ENCODE measurements at places on chromosomes 16 and 17.

- peak; percentile 90 for DNase-seq
These were observed 1.1 kb downstream of the ANKRD11 start for GRCh38 chr16:89489040-89489897.

DNA sequence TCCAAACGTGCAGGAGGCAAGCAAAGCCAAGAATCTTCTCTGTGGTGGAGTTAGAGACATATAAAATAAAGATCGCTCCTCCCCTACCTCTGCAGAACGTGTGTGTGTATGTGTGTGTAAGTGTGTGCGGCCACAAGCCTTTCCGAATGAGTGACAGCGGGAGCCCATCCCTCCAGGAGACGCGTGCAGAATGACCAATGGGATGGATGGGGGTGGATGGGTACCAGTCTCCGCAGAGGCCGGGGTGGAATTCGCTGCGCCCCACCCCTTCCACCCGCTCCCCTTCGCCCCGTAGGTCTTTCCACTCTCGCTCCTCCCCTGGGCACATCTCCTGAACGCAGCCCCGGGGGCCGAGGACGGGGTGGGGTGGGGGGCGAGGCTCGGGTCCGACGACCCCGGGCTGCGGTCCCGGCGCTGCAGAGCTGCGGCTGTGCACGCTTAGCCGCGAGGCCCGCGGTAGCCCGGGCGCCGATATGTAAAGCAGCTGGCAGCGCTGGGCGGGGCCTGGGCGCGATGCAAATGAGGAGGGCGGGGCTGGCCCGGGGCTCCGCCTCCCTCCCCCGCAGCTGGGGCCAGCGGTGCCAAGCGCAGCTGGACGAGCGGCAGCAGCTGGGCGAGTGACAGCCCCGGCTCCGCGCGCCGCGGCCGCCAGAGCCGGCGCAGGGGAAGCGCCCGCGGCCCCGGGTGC is at the start of gene PRKCB:
Gene PRKCB, plus strand, starts transcription at position 594 of the 688 bp plus-strand sequence.
- peak; percentile 97 for DNase-seq

- no peak for DNase-seq
These were observed 2.4 kb downstream of the RUNDC3A start for GRCh38 chr17:44310609-44311376.

DNA sequence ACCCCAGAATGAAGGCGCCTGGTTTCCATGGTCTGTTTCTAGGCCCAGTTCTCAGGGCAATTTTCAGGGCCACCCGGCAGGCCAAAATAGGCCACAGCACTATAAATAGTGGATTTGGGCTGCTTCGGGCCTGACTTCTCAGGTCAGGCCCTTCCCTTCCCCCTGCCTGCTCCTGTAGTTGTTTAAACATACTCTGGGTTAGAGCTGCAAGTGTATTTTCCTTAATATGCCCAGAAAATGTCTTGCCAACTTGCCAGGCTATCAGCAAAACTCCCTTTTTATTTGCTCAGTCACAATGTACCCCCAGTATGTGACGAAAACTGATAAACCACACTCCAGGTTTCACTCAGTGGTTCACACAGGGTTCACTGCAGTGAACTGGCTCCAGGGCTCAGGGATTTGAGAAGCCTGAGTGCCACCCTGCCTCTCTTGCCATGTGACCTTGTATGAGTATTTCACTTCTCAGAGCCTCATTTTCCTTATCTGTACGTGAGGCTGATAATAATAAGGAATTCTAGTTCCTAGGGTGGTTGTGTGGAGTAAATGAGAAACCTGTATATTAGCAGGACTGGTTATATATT is 76.5 kb downstream of the GPRC5B start:
- no peak for DNase-seq

- no peak for DNase-seq
These were observed at the start of gene LDHD for GRCh38 chr16:75116081-75116910. TSS of gene LDHD (minus strand) at chr16:75116780. CDS start at chr16:75116720, 60 bp downstream.

- peak; percentile 73 for DNase-seq
These were observed 44.0 kb downstream of the SREBF1 start for GRCh38 chr17:17792551-17793377.

DNA sequence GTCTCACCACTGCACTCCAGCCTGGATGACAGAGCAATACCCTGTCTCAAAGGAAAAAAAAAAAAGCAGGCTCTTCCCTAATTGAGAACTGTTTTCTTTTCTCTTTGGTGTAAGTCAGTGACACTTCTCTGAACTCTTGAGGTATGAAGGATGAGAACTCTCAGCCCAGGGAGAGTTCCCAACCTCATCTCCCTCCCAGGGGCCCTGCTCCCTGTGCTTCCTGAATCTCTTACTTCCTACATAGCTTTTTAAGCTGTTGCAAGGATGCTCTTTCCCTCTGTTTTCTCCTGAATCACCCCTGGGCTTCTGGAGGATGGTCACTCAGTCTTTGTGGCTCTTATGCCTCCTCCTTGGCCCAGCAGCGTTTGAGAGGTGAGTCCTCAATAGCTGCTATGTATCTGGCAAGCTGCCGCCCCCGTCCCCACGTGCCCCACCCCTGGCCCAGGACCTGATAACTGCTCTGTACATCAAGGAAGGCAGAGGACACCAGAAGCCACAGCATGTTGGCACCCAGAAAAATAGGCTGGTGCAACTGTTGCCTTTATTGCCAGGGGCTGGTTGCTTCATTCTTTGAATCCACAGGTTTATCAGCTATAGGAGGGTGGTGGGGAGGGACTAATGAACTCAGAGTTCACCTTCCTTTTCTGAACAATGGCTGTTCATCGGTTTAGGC is 24.0 kb downstream of the IGF2BP1 start:
- DNase-seq, result no peak

GRCh38 chr17:81999587-81999975 is 22.2 kb downstream of the ASPSCR1 start:
- no peak for DNase-seq

- no peak for DNase-seq
These were observed 832 bp upstream of the SRRM2 start for GRCh38 chr16:2751577-2752034.

- no peak for DNase-seq
These were observed 125.2 kb downstream of the C16orf78 start for GRCh38 chr16:49498666-49499413.

GRCh38 chr17:46894476-46895151 is 28.3 kb upstream of the GOSR2 start:
- DNase-seq, result no peak

GRCh38 chr17:58277107-58277801 is 3.5 kb downstream of the MPO start:
- DNase-seq, result peak; percentile 43

DNA sequence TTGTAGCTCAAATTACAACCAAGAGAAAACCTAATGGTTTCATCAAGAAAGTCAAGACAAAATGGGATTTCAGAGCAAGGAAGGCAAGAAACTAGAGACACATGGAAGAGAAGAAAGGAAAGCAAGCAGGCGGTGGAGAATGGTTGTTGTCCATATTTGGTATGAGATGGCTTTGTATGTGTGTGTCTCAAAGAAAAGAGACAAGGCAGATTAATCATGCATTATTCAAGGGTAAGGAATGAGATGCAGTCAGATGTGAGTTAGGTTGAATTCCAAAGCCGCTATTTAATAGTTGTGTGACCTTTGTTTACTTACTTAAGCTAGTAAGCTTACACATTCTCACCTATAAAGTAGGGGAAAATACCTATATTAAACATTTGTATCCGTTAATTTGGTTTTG is 1029.6 kb downstream of the CDH11 start:
- no peak for DNase-seq

DNA sequence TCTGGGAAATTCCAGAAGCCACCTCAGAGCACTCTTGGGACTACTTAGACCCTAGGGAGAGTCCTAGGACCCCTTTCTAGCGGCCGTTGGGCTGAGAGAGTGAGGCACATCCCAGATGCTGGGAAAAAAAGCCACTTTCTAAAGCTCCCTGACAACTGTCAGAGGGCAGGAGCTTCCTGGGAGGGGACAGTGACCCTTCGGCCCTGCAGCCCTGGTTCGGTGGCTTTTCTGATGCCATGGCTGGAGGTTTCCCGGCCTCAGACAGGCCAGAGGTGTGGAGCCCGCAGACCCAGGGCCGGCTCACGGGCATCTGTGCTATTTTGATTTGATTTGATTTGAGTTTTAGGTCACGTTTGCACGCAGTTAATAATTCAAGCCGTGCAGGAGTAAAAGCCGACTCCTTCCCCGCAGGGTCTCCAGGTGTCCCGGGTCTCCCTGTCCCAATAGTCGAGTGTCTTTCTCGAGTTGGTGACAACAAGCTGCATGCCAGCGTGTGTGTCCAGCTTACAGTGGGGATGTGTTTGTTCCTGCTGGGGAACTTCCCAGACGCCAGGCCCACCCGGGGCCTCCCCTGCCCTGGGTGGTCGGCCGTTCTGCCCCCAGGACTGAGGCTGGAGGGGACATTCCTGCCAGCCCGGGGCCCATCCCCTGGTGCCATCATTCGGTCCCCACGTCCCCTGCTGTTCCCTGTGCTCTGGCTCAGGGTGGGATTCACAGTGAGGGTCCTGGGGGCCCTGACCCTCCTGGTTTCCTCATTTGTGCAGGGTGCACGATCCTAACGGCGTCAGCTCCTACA is 1.0 kb upstream of the CBFA2T3 start:
- DNase-seq, result no peak

DNA sequence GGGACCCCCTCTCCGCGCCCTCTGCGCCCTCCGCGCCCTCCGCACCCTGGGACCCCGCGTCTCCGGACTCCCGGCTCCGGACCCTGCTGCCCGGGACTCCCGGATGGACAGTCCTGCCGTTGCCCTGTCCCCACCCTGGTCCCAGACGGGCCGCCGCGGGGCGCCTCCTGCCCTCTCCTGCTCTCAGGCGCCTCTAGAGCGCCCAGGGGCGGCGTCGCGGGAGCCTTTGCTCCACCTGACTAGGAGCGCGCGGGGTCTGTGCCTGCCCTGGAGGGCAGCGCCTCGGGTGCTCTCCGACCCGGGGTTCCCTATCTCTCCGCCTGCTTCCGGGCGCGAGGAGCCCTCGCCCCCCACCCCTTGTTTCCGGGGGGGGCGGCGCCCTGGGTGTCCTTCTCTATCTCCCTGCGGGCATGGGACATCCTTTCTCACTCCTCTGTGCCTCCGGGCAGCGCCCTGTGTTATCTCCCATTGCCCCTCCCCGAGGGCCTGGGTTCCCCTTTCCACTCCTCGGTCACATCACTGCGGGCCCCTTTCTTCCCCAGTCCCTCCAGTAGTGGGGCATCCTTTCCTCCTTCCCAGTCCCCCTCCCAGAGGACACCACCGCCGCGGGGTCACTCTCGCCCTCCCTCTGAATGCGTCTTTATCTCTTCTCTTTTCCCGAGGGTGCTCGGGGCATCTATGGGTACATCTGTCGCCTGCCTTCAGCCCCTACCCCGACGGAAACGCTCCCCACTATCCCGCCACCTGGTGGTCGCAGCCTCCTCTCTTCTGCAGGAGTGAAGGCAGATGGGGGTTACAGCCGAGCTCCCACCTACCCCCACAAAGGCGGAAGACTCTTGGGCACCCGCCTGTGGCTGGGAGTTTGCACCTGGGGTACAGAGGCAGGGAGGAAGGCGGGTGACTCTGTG is 875 bp downstream of the PRKCB start:
- DNase-seq, result peak; percentile 85

- DNase-seq, result no peak
These were observed 127.7 kb upstream of the GSE1 start for GRCh38 chr16:85485379-85485778.

DNA sequence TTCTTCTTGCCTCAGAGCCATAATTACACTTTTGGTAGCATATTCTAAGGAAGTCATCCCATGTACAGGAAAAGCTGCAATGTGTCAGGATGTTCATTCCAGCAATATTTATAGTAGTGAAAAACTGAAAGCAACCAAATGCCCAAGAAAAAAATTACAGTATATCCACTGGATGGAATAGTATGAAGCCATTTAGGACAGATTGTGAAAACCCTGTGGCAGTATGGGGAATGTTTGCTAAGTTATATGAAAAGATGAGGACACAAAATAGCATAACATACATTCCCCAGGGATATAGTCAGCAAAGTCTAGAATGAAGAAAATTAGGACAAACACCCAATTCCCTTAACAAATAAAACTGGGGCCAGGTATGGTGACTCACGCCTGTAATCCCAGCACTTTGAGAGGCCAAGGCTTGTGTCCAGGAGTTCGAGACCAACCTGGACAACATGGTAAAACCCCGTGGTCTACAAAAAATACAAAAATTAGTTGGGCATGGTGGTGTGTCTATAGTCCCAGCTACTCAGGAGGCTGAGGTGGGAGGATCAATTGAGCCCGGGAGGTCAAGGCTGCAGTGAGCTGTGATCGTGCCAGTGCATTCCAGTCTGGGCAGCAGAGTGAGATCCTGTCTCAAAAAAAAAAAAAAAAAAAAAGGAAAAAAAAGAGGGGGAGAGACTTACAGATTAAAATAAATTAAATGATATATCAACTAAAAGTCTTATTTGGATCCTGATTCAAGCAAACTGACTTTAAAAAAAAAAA is 2.3 kb downstream of the LRRC3C start:
- DNase-seq, result no peak

GRCh38 chr17:43377056-43377810 is 21.6 kb upstream of the ARL4D start:
- DNase-seq, result no peak

DNA sequence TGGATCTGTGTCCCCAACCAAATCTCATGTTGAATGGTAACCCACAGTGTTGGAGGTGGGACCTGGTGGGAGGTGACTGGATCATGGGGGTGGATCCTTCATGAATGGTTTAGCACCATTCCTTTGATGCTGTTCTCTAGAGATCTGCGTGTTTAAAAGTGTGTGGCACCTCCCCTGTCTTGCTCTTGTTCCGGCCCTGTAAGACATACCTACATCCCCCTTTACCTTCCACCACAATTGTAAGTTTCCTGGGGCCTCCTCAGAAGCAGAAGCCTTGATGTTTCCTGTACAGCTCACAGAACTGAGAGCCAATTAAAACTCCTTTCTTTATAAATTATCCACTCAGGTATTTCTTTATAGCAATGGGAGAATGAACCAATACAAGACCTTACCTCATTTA is 257.7 kb downstream of the XYLT1 start:
- DNase-seq, result no peak

Measured in activated CD8-positive, alpha-beta memory T cell treated with anti-CD3 and anti-CD28 coated beads for 24 hours (primary cell).